ENCODE measurements at places on chromosomes 7 and 10.

GRCh38 chr7:131012477-131013031 lies 278.5 kb upstream of the KLF14 start:
- no peak for DNase-seq

DNA sequence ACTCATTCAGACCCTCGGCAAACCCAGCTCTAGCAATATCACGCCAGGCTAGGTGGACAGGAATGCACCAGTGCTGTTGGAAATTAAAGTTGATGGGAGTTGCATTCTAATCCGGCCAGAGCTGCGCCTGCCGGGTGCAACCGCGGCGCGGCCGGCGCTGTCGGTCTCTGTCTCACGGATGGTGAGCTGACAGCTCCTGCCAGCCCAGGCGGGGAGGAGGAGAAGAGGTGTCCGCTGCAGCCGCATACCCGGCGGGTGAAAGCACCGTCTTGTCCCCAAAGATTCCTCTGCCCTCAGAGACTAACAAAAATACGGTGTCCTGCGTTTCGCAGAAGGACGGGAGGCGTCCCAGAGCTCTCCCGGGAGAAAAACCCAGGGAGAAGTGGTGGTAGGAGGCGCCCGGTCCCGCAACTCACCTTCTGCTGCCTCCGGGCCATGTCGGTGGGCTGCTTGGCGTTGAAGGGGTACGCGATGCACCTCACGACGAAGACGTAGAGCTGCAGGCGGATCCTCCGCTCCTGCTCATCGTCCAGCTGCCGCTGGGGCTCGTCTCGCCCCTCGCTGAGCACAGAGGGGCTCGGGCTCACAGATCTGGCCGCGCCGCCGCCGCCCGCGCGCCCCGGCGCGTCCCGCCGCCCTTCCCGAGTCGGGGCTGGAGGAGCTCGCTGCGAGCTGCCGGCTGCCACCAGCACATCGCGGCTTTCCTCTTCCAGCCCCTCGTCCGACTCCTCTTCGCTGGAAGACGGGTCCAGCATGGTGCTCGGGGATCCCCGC lies 490 bp downstream of the CADPS2 start:
- DNase-seq: no peak

- DNase-seq: no peak
These were observed 4.6 kb downstream of the LFNG start for GRCh38 chr7:2523941-2524807.

DNA sequence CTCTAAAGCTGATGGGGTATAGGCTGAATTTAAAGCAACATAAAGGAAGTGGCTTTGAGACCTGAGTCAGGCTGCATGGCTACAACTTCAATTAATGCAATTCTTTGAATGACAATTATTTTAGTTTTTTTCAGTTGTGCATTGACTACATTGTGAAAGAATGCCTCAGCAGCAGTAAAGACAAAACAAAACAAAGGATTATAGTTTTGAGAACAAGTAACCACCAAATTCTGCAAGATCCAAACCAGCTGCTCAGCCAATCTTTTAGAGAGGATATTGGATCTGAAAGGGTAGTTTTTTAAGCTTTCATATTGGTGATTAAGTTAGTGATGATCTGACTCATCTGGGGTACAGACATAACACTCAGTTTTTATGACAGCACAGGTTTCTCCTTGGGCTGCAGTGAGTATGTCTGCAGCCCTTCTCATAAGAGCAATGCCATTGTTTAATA lies 40.6 kb upstream of the ABCA13 start:
- DNase-seq: no peak

DNA sequence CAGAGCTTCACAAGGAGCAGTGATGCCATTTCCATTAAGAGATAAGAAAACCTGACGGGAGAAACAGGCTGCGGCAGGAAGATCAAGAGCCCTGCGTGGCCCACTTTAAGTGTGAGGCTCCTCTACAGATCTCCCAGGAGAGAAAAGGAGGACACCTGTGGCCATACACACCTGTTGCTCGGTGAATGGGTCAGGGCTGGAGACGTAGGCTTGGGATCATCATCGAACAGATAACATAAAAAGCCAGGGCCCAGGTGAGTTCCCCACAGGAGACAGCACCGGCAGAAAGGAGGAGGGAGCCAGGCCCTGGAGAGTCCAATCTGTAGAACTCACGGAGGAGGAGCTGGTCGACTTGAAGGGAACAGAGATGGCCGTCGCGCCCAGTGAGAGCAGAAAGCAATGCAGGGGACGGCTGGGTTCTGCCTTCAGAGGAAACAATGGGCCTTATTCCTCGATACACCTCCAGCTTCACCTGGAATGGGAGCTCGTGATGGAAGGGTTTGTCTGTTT lies 556.8 kb downstream of the DNAJB6 start:
- no peak for DNase-seq

DNA sequence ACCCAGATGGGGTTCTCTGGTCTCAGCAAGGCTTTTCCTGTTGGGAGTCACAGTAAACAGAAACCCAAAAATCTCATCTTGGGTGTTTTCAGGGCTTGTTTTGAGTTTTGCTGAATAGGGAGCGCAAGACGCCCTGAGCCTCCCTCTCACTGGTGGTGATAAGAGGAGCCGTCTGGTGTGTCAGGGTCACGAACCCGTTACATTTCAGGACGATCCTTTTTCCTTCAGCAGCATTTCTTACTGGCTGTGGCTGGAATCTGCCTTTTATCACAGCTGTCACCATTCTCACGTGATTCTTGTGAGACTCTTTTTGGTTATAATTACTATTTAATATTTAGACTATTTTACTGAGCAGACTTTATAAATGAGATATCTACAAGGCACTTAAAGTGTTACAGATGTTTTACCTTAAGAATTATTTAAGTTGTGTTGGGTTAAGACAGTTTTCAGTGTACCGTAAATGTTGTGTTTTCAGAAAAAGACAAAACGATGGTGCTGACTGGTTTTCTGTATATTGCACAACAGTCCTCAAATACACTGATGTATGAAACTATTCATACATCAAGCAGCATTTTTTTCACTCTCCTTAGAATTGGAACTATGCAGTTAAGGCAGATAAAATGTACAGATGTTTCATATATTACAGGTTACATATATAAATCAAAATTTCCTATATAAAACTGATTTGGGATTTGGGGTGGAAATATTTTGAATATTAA lies 2.2 kb upstream of the GET4 start:
- no peak for DNase-seq

GRCh38 chr7:76216381-76217082 lies 14.8 kb downstream of the SRRM3 start:
- no peak for DNase-seq

DNA sequence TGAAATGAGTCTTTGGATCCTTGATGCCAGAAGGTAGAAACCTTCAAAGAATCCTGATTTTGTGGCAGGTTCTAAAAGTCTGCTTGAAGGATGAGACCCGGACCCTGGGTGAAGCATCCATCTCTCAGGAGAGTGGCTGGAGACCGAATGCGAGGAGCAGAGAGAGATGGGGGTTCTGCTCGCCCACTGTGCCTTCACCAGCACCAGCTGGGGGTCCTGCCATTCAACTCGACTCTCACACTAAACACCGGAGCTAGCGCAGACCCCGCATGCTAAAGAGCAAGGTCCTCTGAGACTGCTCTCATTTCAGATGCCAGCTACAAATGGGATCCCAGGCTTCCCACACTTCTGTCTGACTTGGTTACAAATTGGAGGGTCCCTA lies 218.4 kb downstream of the GLRX3 start:
- no peak for DNase-seq

DNA sequence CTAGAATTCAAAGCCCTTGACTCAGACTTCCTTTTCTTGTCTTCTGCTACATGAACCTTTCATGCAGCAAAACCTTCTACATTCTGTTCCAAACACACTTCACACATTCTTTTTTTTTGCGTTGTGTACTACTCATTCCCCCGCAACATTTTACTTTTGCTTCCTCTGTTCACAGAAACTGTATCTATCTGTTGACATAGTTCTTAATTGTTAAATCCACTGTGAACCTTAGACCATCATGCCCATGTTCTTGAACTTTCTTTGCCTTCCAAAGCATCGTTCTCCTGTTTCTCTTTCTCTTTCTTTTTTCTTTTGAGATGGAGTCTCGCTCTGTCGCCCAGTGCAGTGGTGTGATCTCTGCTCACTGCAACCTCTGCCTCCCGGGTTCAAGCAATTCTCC lies 14.2 kb downstream of the CCSER2 start:
- DNase-seq: no peak

DNA sequence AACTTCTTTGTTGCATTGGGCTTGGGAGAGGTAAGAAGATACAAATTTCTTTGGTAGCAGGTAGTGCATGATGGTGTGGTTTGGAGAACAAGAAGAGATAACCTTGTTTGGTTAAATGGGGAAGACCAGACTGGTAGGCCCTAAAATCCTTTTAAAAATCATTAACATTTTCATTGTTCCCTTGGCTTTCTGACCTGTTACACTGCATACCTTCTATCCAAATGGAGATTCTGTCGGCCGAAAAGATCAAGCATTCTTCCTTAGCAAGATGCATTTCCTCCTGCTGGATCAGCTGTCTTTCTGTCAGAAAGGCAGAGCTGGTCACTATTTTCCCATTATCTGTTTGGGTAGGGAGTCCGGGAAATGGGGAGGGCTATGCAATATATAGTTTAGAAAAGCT lies 33.7 kb downstream of the AGK start:
- no peak for DNase-seq

DNA sequence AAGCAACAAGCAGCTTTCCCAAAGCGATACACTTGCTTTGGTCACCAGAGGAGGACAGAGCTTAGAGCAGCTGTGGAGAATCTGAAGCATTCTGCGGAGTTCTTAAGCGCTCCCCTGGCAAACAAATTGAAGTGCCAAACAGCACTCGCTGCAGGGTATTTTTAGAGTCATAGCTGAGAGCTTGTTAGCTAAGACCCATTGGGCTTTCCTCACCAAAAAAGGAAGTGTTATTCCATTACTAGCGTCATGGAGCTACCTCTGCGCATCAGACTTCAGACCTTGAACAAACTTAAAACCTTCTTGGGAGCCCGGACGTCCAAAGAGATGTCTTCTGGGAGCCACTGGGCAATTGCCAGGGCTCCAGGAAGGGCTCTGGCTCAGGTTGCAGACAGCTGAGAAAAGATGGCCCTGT lies 23.2 kb upstream of the BMPR1A start:
- DNase-seq: no peak

DNA sequence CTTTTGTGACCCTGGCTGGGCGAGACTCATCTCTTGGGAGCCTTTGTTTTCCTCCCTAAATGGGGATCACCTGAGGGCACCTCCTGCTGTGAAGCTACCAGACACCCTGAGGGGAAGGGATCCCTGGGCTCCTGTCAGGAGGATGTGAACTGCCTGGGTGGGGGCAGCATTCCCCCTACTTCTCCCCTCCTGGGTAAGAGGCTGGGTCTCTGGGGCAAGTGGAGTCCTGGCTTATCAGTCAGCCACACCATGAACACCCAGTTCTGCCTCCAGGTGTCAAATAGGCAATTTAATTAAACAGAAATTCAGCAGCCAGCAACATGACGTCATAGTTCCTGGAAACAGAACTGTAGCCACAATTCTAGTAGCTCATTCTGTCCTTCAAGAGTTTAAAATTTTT lies 97.7 kb upstream of the RET start:
- no peak for DNase-seq

DNA sequence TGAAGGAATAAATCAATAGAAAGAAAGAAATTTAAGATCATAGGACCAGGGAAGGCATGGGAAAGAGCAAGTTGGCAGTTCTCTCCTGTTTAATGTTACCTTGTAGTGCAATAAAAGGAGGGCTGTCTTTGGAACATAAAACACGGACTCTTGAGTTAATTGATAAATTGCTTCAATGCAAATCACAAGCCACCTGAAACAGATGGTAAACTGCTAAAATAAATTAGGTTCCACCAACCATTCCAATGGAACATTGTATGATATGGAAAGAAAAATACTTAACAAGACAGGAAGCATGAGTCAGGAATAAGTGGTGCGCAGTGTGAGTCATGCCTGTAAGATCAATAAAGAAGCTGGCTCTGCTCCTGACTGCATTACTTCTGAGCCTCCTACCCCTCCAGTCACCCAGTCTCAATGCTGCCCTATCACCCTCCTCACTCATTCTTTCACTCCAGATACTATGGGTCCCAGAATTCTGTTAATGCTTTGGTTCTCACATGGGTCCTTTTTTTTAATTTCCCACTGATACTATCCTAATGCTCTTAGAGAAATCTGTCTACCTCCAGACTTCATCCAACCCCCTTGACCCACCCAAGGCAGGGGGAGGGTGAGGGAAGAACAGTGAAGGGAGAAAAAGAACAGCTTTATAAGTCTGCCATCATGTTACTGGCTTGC lies 78.9 kb downstream of the LRRC17 start:
- DNase-seq: peak; percentile 71

DNA sequence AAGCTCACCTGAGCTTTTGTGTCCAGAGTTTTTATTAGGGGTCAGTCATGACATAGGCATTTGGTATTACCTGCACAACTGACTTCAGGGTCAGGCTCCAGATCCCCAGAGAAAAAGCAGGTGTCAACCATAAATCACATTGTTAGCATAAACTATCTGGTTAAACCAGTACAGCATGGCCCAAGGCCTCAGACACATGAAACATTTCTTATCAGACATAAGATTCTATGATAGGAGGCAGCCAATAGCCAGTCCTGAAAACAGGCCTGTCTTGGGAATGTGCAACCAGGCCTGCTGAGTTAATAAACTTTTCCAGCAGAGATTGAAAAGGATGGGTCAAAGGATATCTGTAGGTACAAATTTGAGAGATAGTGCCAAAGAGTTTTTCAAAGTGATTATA lies 116.1 kb downstream of the TPST1 start:
- DNase-seq: no peak

DNA sequence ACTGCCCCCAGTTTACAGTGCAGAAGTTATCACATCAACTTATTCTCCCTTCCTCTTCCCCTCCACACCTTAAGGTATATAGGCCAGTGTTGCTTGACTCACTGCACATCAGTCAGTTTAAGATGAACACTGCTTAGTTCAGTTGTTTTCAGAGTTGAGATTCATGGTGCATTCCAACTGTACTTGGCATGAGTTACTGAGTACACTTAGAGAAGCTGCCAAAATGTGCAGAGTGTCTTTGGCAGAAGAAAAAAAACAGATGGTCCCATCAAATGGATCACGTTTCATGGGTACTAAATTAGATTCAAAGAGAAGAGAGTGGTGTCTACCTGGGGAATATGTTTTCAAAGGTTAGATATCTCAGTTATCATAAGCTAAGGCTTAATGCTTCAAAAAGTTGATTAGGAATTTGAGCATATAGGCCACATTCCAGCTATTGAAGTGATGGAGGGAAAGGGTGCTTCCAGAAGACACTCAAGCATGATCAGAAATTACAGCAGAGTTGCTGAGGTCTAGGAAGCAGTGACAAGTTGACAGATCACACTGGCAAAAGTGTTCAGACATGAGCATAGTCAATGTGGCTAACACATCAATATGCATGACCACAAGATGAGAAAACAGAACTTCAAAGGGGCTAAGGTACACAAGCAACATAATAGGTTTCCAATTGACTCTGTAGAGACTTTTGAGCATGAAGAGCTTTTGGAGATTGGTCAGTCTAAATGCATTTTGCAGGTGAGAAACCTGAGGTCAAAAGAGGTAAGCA lies 579.2 kb upstream of the CELF2 start:
- no peak for DNase-seq

- no peak for DNase-seq
These were observed 298.7 kb upstream of the NRG3 start for GRCh38 chr10:81576336-81576735.

All from HS-27A (cell line).